Right ventricle myocardium superior (tissue), 1 donor: ENCODE measurements at places on chromosomes 11 and 22. TPM values are rescaled to one million over a fixed set of nuclear protein-coding genes. Genes with fewer than 3 reads are reported as not detected.

GRCh38 chr11:43278193-43278956 is 33.4 kb upstream of the API5 start:
- no peak for DNase-seq

RGL4 gene
- total RNA-seq = not detected

TPBGL gene
- total RNA-seq = 0.11 TPM

NXPE2 gene
- total RNA-seq = not detected

MTFP1 gene
- total RNA-seq = 15.1 TPM

OR5A1 gene
- total RNA-seq = not detected

EXPH5 gene
- total RNA-seq = 2.5 TPM
